ENCODE measurements at places on chromosomes 3 and 15.
A peak's percentile ranks its signal among the peaks of the same experiment; 100 is the strongest.

GRCh38 chr15:77505556-77505955 is 84.9 kb downstream of the HMG20A start:
- DNase-seq, result no peak

- no peak for DNase-seq
Observed at GRCh38 chr3:64890006-64890405, 202.2 kb upstream of the ADAMTS9 start.

DNA sequence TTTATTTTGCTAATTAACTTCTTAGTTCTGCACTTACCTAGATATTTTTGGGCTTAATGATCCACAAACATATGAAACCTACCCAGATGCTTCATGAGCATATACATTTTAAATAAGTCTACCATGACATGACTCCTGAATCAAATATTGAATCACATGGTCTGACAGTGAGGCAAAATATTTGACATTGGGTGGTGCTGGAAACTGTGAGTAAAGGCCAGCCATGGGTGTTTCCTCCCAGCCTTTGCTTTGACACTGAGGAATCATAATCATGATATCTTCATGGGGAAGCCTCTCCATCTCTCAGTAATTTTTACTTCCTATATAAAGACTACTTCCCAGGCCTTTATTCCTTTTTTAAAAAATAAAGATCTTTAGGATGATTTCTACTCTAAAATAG is 22.8 kb upstream of the SSR3 start:
- DNase-seq, result no peak

GRCh38 chr15:26771168-26771567 is 1.7 kb downstream of the GABRB3 start:
- DNase-seq, result no peak

GRCh38 chr15:51086409-51086808 is 8.3 kb downstream of the TNFAIP8L3 start:
- DNase-seq, result no peak

DNA sequence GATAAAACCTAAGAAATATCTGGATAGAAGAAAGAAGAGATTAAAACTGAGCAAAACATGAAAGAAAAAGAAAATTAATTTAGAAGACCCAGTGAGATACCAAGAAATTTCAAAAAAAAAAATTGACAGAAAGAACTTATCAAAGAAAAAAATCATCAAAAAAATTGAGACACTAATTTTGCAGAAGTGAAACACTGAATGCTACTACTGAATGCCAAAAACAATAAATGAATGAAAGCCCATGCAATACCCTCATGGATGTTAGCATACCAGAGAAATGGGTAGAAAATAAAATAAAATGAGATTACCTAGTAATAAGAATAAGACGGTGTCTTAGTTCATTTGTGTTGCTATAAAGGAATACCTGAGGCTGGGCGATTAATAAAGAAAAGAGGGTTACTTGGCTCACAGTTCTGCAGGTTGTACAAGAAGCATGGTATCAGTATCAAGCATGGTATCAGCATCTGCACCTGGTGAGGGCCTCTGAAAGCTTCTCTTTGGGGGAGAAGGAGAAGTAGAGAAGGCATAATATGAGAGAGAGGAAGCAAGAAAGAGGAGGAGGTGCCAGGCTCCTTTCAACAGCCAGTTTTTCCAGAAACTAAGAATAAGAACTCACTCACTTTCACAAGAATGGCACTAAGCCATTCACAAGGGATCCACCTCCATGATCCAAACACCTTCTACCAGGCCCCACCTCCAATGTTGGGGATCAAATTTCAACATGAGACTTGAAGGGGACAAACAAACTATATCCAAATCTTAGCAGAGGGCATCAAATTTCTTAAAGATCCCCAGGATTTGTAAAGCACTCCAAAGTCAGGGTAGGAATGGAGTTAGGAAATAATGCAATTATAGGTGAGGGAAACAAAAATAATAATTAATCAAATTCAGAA is 73.2 kb downstream of the BTLA start:
- no peak for DNase-seq

DNA sequence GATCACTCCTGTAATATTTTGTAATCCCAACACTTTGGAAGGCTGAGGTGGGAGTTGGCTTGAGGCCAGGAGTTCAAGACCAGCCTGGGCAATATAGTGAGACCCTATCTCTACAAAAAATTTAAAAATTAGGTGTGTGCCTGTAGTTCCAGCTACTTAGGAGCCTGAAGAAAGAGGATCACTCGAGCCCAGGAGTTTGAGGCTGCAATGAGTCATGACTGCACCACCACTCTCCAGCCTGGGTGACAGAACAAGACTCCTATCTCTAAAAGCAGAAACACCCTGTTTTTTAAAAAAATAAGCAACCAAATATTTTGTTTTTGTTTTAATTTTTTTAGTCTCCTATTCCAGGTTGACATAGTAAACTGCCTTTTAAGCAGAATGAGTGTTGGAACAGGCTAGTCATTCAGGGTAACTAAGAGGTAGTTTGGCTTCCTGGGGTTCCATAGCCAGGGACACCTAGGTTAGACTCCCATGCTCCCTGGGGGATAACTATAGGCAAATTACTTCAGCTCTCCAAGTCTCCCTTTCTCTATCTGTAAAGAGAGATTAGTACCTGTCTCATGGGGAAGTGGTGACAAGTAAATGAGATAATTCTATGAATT is 114.6 kb upstream of the C15orf61 start:
- DNase-seq, result no peak

GRCh38 chr3:127718916-127719290 is 46.2 kb downstream of the ABTB1 start:
- DNase-seq, result no peak

- DNase-seq, result no peak
Observed at GRCh38 chr3:49030321-49030720, 1.1 kb upstream of the IMPDH2 start.

GRCh38 chr3:183392186-183393034 is 36.0 kb downstream of the MCF2L2 start:
- peak; percentile 23 for DNase-seq

GRCh38 chr3:2036076-2036475 is 62.6 kb upstream of the CNTN4 start:
- no peak for DNase-seq

GRCh38 chr3:87164245-87164644 is 62.9 kb upstream of the CHMP2B start:
- no peak for DNase-seq

DNA sequence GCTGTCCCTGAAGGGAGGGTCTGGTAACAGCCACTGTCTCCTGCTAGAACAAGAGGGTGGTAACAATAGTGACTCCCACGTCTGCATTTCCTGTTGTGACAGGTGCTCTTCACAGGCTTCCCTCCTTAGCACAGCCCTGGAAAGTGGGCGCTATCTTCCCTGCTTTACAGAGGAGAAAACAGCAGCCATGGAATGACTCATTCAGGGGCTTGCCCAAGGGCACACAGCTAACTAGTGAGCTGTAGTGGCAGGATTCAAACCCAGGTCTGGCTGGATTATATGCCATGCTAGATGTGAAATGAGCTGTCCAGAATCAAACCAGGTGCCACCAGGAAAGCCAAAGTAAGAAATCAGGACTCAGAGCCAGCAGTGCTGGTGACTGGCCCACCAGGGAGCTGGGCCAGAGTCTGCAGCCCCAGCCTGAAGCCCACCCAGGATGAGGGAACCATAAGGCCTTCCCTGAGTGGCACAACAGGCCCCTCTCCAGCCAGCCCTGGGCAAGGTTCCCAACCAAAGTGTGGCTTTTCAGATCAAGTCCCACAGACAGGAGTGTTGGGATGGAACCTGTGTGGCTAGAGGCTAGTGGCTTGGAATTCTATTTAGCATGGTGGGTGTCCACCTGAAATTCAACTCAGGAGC is 102.4 kb downstream of the ETFA start:
- DNase-seq, result no peak

- no peak for DNase-seq
Observed at GRCh38 chr15:74461847-74462511, 1.0 kb upstream of the UBL7 start.

- DNase-seq, result no peak
Observed at GRCh38 chr15:77540312-77541060, 92.2 kb downstream of the LINGO1 start.

- DNase-seq, result no peak
Observed at GRCh38 chr15:60349589-60349988, 48.2 kb downstream of the ANXA2 start.

DNA sequence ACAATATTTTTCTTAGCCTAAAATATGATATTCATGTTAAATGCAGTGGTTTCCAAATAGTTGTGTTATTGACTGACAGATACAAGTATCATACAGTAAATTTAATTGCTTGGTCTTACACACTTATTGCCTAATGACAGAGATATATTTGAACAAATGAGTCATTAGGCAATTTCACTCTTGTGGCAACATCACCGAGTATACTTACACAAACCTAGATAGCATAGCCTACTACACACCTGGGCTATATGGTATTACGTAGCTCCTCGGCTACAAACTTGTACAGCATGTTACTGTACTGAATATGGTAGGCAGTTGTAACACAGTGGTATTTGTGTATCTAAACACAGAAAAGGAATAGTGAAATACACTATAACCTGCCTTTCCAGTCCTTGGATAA is 50.3 kb downstream of the SERPINI1 start:
- DNase-seq, result no peak

- DNase-seq, result no peak
Observed at GRCh38 chr3:193830791-193831191, 237.8 kb downstream of the OPA1 start.

Measured in pons (tissue), 1 donor.